H1 (cell line): ENCODE measurements at places on chromosomes 6 and 20.

- peak; percentile 93 for DNase-seq
Observed at GRCh38 chr6:31815025-31815838, at the start of the genes HSPA1A and HSPA1L. Gene HSPA1A, plus strand, starts transcription at chr6:31815543. Its CDS starts 214 bp downstream, at chr6:31815757. Gene HSPA1L, minus strand, starts transcription at chr6:31815283. Its CDS starts 3,311 bp downstream, at chr6:31811972.

- no peak for DNase-seq
Observed at GRCh38 chr20:51549474-51549873, 7.0 kb upstream of the NFATC2 start.

GRCh38 chr6:38836585-38836984 is 121.5 kb downstream of the DNAH8 start:
- DNase-seq, result no peak

GRCh38 chr20:4065391-4065844 is 50.1 kb upstream of the RNF24 start:
- no peak for DNase-seq

GRCh38 chr20:19791887-19792286 is 33.8 kb downstream of the RIN2 start:
- no peak for DNase-seq

- DNase-seq, result no peak
Observed at GRCh38 chr6:152598901-152599537, 38.1 kb downstream of the SYNE1 start.

DNA sequence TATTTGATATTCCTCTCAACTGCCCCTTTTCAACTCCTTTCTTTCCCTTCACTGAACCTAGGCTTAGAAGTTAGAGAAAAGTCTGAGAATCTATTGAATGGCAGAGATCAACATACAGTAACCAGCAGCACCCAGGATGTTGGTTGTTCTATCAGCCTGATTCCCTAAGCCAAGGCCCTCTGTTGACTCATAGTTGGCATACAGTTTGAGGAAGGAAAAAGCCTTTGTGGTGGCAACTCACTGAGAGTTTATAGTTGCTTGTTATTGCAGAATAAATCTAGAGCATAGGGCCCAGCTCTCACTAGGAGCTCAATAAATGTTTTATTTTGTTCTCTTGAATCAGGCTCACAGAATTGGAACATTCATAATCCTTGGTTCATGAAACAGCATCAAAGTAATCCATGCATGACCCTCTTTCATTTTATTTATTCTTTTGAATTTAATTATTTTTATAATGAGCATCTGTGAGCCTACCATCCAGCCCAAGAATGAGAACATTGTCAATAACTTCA is 119.1 kb upstream of the ADGRF1 start:
- no peak for DNase-seq

DNA sequence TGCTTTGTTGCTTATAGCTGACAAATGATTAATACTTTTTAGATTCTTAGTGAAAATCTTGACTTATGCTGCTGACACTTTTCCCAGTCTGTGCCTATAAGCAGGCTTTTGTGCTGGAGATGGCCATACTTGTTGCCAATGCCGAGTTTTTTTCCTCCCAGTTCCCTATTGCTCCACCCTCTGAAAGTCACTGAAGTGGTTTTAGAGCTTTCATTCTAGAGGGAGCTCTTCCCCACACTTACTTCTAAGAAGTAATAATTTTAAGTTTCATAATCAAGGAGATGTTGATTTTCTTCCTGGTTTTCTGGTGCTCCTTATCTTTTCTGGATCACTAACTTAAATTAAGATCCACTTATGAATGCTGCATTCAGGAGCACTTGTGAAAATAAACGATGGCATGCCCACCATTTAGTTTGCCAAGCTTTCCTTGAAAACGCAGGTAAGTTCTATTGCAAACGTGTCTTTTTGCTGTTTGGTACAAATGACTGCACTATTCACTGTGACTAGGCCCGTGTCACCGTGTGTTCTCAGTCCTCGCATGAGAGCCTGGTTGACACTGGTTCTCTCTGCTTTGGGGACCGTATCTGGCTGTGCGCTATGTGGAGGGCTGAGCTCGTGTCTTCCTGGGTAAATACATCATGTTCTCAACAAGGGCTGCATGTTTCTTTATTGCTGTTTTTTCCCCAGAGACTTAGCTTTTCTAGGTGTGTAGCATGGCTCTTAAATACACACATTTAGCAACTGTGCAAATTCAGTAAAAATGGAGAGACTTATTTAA is 50.2 kb downstream of the GFRA4 start:
- DNase-seq, result no peak

DNA sequence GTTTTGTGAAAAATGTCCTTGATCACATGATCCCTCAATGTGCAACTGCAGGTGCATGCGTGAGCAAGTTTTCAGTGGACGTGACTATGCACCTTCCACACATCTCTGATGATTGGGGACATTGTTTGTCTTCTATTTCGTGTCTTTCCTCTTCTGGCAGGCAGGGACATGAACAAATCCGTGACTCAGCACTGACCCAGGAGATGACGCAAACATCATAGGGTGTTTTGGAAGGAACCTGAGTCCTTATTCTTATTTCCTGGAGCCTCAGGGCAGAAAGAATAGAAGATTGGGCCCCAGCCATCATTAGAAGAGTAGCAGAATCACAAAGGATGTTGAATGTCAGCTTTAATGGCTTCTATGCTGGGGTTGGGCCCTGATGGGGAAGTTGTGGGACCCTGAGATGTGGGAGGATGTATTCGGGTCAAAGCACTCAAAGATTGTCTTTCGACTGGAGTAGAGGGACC is 11.9 kb upstream of the SIRPD start:
- no peak for DNase-seq

DNA sequence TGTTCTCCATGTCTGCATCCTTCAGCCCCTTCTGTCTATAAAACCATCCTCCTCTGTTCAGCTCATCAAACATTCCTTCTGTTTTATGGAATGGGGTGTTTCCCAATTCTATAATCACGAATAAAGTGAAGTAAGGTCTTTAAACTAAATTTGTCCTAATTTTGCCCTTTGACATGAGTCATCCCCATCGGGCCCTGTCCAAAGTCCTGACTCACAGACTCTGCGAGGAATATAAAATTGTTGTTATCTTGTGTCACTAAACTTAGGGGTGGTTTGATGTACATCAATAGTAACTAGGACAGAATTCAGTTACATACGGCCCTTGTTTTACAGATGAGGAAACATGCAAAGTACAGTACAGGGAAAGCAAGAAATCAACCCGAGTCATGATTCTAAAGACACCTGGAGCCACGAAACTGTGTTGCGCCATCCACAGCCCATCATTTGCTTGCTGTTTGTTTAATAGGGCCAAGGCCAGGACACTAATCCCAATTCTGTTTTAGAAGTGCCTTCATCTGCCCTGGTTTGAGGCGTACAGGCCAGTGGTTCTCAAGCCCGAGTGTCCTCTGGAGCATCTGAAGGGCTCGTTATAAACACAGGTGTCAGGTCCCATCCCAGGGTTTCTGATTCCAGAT is 2.8 kb downstream of the ACSS1 start:
- DNase-seq, result no peak

GRCh38 chr6:11525468-11526155 is 11.9 kb upstream of the TMEM170B start:
- DNase-seq, result no peak

DNA sequence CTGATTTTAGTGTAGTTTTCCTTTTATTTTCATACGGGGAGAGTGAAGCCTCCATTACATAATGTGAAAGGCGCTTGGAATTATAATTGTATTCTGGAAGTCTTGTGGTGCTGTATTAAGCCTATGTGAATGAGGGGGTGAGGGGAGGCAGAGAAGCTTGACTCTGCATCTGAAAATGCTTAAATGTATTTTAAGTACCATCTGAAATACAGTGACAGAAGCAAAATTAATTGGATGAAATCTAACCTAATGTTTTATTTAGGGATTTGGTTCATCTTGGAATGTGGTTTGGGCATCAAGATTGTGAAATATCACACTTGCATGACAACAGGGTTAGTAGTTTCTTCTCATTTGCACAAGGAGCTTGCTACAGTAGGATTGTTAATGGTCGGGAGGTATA is 41.2 kb downstream of the TMEM200A start:
- DNase-seq, result no peak

- no peak for DNase-seq
Observed at GRCh38 chr20:3937618-3938017, 48.4 kb downstream of the PANK2 start.

- no peak for DNase-seq
Observed at GRCh38 chr20:32316667-32317066, 39.2 kb downstream of the KIF3B start.

- DNase-seq, result no peak
Observed at GRCh38 chr20:517221-517620, 26.4 kb downstream of the CSNK2A1 start.

- no peak for DNase-seq
Observed at GRCh38 chr6:7218406-7218988, 94.5 kb downstream of the SSR1 start.

DNA sequence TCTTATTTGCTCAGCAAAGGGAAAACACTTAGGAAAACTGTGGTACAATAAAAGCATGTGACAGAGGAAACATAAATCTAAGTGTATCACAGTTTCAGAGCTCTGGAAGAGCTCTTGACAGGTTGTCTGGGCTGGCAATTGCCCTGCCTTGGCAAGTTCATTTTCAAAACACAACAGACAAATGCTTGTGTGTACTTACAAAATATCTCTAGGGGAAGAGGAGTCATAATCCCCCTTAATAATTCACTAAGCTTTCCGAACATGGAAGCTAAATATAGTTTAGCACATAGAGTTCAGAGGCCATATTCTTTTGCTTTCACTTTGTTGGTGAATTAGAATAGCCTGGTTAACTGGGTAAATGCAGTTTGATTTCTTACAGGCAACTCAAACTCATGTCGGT is 211.6 kb upstream of the THEMIS start:
- no peak for DNase-seq

DNA sequence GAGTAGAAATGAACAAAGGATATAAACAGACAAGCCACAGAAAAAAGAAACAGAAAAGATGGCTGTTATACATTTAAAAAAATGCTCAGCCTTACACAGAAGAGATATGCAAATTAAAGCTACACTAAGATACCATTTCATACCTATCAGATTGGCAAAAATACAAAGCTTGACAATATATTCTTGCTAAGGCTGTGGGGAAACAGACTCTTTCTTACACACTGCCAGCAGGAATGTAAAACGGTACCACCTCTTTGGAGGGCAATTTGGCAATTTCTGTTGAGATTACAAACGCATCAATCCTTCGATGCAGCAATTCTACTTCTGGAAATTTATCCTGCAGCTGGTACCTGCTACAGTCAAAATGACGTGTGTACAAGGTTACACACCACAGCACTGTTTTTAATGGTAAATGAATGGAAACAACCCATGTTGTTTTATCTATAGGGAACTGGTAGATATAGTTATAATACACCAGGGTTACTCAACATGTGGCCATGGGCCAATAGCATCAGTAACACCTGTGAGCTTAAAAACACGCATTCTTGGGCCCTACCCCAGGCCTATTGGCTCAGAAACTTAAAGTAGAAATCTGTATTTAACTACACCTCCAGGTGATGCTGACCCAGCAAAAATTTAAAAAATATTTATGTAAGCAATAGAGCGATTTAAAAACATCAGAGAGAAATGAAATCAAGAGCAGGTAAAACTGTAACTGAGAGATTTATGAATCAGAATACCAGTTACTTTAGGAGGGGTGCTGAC is 53.3 kb downstream of the TRAM2 start:
- DNase-seq, result no peak

GRCh38 chr6:7546020-7546369 is 4.5 kb downstream of the DSP start:
- no peak for DNase-seq

DNA sequence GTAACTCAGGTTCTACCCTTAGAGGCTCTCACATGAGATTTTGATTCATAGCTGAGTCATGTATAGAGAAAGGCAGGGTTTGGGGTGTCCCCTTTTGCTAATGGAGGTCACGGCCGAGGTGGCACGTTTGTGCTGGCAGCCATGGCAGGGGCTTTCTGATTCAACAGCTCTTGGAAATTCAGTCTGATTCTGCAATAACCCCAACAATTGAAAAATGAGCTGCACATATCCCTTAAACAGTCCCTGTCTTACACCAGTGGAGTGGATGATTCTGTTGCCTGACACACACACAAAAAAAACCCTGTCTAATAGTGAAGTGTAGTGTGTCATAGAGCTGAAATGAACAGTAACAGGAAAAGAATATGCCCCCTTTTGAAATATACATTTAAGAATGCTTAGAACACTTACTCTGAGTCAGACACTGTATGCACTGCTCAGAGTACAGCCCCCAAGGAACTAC is 40.4 kb upstream of the ARG1 start:
- DNase-seq, result no peak

DNA sequence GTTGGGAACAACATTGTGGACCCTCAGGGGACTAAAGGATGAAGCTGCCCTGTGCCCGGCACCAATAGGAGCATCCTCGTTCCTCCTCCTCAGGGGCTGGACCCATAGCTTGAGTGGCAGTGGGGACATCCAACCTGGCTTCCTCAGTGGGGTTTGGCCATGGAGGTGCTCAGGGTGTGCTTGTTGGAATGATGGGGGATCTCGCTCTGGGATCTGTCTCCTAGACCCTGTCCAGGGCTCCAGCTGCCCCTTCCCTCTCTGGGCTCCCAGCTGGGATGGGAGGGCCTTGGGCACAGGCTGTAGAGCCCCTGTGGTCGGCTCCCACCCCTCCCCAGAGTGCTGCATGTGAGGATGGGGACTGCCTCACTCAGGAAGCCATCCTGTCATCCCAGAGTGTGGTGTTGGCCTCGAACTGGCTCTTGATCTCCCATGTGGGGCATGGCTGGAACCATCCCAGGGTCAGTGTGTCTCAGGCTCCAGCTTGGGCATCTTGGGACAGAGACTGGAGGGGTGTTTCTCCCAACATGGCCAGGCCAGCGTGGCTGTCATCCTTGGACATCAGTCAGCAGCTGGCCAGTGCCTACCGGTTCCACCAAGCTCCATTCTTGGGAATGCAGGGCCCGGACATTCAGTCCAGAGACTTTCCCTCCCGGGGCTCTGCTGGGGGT is 9.5 kb upstream of the MYT1 start:
- no peak for DNase-seq

DNA sequence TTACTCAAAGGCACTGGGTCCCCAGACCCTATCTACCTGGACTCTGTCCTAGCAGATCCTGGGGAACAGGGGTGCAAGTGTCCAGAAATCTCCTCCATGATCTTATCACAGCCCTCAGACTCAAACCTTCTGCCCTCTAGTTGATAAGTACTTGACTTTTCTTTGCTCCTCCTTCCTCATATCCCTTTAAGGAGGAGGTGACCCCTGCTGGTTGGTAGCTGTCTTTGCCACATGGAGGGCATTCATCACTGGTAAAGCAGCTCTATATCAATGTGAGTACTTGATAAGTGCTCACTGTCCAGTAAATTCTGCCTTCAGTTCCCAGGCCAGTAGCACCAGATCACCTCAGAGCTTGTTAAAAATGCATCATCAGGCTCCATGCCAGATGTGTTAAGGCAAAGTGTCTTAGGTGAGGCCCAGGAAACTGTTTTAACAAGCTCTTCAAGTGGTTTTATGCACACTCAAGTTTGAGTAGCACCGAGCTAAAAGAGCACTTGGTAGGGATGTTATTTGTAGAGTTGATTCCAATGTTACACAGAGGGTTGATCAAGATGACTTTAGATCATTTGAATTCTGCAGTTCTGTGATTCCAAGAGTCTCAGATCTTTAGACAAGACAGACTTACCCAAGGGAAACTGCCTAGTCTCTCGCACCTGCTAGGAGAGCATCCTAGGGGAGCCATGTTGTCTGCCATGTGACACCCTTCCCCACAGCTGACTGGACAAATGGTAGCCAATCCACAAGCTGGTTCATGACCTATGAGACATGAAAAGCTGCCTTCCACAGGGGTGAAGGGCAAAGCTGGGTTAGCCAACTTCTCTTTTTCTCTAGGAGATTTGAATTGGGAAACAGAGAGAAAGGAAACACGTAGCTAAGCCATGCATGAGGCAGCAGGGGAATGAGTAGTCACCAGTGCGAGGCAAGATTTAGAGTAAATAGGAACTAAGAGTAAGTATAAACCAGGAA is 18.6 kb downstream of the TREML2 start:
- peak; percentile 53 for DNase-seq

GRCh38 chr6:97914912-97915311 is 631.9 kb upstream of the MMS22L start:
- no peak for DNase-seq
